NCI-H1105 (cell line): ENCODE measurements at places on chromosomes 2 and 18.

DNA sequence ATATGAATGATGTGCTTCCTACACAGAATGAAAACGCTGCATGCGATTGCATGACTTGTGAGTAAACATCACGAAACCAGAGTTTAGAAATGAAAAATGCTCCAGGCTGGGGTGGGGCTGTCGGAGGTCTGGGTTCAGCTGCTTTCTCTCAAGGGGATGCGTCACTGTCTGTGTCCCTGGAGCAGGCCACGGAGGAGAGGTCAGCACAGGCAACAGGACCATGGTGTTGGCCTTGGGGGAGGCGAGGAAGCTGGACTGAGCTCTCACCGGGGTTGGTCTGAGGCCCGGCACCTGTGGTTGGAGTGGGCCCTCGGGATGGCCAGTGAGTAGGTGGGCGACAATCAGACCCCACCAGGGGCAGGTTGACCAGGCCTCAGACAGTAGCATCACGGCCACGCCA is 89.0 kb upstream of the TMEM18 start:
- DNase-seq = no peak

- DNase-seq = no peak
Measured at GRCh38 chr2:50356858-50357257, 675.1 kb downstream of the NRXN1 start.

DNA sequence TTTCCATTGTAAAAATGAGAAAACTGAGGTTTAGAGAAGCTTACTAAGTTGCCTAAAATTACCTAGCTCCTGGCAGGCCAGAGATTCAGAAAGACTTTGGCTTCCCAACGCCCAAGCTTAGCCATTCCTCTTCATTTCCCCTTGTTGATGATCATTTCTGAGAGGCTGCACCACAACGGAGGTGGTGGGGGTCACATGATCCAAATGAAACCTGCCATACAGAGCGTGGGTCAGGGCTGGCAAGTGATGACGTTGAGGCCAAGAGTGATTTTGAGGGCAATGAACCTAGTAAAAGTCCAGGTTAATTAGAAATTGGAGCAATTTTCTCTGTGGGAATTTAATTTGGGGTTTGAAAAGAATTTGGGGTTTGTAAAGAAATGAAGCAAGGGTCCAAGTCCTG is 109.9 kb downstream of the TMEM182 start:
- DNase-seq = no peak

DNA sequence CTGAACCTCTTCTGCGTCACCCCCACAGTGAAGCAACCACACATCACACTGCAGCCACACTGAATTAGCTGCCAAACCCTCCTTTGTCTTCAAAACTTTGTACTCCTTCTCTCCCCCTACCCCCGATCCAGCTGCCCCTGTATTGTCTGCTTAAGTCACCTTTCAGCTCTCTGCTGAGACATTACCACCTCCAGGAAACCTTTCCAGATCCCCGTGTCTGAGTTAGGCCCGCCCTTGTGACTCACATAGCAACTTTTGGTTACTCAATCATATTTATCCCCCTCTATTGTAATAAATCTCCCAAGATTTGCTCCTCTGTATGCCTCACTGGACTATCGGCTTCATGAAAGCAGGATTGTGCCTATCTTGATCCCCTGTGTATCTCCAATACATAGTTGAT is 82.8 kb upstream of the CDCA7 start:
- DNase-seq = no peak

- DNase-seq = no peak
Measured at GRCh38 chr2:74596584-74596983, 42.1 kb downstream of the DOK1 start.

DNA sequence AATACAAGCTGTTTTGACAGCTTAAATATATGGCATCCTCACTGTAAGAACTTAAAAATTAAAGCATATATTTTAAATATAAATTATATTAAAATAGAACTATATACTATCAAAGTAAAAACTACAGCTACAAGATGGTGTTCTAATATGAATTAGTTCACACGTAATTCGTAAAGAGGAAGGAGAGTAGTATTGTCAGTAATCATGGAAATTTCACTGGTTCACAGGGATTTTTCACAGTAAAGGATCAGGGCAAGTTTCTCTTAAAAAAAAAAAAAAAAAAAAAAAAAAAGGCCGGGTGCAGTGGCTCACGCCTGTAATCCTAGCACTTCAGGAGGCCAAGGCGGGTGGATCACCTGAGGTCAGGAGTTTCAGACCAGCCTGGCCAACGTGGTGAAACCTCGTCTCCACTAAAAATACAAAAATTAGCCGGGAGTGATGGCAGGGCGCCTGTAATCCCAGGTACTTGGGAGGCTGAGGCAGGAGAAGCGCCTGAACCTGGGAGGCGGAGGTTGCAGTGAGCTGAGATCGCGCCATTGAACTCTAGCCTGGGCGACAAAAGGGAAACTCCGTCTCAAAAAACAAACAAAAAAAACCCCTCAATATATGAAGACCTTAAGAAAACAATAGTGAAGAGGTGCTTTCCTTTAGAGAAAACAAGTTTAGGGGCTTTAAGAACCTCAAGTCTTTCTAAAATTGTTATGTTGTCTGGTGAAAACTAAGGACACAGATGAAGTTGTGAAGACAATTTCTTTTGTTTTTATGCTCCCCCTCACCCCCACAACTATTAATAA is 32.5 kb downstream of the PNO1 start:
- no peak for DNase-seq

- no peak for DNase-seq
Measured at GRCh38 chr2:144479138-144479537, 40.8 kb downstream of the ZEB2 start.

DNA sequence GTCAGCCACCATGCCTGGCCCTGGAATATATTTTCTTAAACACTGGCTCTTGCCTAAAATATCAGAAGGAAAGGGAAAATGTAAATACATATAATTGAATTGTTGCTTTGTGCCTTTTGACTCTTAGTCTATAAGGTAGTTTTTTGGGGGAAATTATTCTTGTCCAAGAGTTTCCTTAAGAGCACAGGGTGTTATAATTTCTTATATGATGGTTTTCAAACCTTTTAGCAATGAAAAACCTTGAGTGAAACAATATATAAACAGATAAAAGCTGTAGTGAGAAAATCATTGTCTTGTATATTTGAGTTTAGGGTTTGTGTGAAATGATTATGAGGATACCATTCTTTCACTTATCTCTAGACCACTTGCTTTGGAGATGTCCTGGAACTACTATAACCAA is 40.2 kb downstream of the DDX1 start:
- DNase-seq = no peak

- no peak for DNase-seq
Measured at GRCh38 chr18:70920840-70921374, 632.1 kb downstream of the SOCS6 start.
